Lung microvascular endothelial cell (primary cell): ENCODE measurements at places on chromosomes 3 and 15.

- DNase-seq, result no peak
Measured at GRCh38 chr15:82111918-82112317, 66.1 kb upstream of the MEX3B start.

DNA sequence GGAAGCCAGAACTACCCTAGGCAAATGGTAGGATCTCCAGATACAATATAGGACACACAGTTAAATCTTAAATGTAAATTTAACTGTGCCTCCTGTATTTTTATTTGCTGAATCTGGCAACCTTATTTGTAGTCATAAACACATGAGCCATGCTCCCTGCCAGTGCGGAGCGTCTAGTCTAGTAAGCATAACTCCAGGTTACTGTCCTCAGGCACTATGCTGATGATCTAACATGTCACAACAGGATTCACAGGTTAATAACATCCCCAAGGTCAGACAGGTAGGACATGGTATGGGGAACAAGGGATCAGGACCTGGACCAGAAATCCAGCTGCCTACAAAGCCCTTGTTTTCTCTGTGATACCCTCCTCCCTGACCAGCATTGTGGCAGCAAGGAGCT lies 305.1 kb downstream of the CACNA2D3 start:
- DNase-seq, result no peak

- DNase-seq, result no peak
Measured at GRCh38 chr15:56469483-56469882, 4.5 kb upstream of the MNS1 start.

GRCh38 chr15:89187986-89188514 lies 33.3 kb downstream of the RLBP1 start:
- no peak for DNase-seq

GRCh38 chr3:177427540-177427939 lies 230.3 kb upstream of the TBL1XR1 start:
- DNase-seq, result no peak

DNA sequence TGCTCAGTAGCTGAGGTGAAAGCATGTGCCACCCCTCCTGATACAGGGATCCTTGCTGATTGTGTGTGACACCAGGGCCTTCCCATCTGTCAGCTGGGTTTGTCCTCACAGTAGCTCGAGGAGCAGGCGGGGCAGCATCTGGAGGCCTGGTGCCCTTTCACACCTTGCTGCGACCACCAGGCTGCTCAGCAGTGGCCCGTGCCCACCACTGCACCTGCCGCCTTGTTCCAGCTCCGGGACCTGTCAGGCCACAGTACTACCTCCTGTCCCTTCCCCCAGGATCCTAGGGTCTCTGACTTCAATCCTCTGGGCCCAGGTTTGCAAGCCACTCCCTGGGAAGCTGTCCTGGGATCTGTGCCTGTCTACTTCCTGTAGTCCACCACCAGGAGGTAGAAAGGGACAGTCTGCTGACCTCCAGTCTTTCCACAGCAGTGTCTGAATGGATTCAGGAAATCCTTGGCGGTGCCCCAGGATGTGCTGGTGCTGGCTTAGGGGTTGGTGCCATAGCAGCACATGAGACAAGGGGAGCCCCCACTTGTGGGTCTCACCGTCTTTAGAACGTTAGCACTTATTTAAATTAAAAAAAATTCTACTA lies 27.5 kb downstream of the APBA2 start:
- DNase-seq, result peak; percentile 79
